Fibroblast of upper back skin (primary cell): ENCODE measurements at places on chromosomes 4 and X.

DNA sequence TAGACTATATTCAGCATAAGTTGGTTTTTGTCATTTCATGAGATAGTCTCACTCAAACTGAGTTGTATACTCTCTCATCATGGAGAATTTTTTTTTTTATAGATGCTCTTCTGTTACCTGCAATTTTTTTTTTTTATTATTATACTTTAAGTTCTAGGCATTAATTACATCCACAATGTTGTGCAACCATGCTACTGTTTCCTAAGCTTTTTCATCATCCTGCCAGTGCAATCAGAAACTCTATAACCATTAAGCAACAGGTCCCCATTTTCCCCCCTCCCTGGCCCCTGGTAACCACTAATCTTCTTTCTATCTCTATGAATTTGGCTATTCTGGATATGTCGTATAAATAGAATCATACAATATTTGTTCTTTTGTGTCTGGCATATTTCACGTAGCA is 321.6 kb downstream of the STIM2 start:
- no peak for DNase-seq

- no peak for DNase-seq
These were observed 38.2 kb downstream of the ZBTB49 start for GRCh38 chr4:4328206-4328605.

GRCh38 chrX:66017659-66018170 is 22.2 kb downstream of the VSIG4 start:
- no peak for DNase-seq

DNA sequence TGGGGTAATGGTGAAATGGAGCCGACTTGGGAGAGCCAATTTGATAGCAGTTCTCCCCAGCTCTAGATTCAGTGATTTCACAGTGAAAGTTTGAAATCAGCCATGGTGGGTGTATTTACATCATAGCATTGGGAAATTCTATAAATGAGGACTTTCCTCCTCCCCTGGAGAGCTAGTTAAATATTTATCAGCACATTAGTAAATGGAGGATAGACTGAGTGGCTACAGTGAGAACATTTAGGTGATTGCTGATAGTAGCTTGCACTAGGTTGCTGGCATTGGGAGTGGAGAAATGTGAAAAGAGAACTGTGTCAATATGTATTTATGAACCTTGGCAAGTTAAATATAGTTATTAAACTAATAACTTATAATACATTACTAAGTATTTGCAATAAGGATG is 347.3 kb downstream of the CCSER1 start:
- DNase-seq, result no peak

- no peak for DNase-seq
These were observed 20.7 kb upstream of the AR start for GRCh38 chrX:67523002-67523681.

GRCh38 chr4:89067417-89067816 is 10.4 kb upstream of the FAM13A start:
- no peak for DNase-seq

DNA sequence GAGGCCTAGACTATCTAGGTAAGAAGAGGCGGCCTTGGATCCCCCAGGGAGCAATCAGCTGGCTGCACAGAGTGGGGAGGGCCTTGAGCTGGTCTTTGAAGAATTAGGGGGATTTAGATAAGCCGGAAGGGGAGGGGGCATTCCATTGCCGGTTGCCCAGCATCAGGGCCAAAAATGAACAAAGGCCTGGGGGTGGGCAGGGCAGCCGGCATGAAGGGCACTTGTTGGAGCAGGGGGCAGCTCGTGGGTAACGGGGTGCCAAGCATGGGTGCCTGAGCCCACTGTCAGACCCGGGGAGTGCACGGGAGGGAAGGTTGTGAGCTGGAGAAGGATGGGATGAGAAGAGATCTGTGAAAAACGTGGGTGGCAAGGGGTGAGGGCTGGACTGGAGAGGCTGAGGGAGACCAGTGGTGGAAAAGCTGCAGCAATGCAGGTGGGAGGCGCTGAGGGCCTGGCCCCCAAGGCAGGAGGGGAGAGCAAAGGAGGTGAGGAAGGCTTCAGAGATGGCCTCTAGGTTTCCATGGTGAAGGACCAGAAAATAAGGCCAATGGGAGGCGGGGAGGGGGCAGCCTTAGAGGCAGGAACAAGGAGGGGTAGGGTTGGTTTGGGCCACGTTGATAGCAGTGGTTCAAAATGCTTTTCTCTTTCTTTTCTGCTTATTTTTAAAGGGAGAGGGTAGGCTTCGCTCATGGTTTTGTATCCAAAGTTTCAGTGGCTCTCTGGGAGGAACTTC is 8.6 kb downstream of the KLF3 start:
- DNase-seq, result no peak

- DNase-seq, result no peak
These were observed 15.3 kb downstream of the CPZ start for GRCh38 chr4:8607603-8608481.

DNA sequence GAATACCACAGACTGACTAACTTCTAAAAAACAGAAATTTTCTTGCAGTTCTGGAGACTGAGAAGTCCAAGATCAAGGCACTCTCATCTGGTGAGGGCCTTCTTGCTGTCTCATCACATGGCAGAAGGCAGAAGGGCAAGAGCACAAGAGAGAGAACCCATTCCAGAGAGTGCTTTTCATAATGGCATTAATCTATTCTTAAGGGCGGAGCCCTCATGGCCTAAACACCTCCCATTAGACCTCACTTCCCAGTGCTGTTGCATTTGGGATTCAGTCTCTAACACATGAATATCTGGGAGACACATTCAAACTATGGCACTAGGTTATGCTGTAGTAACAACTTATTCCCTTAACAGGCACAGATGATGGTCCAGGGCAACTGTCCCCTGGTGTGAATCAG is 37.1 kb upstream of the TLR2 start:
- no peak for DNase-seq

DNA sequence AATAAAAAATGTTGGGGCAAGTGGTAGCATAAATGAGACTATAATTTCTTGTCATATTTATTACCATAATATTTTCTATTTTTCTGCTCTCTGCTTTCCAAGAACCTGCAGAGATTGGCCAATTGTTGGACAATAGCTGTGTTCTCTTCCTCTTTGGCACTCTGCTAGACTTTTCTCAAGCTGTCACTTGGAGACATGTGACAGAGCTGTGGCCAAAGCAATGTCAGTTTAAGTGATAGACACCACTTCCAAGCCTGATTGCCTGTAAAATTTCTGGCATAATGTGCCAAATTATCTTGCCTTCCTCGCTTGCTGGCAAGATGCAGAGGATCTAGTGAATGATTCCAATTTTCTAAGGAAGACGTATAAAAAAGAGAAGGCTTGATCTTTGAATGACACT is 162.2 kb upstream of the NDST4 start:
- DNase-seq, result no peak

- no peak for DNase-seq
These were observed 69.3 kb upstream of the HMX1 start for GRCh38 chr4:8940792-8941491.

DNA sequence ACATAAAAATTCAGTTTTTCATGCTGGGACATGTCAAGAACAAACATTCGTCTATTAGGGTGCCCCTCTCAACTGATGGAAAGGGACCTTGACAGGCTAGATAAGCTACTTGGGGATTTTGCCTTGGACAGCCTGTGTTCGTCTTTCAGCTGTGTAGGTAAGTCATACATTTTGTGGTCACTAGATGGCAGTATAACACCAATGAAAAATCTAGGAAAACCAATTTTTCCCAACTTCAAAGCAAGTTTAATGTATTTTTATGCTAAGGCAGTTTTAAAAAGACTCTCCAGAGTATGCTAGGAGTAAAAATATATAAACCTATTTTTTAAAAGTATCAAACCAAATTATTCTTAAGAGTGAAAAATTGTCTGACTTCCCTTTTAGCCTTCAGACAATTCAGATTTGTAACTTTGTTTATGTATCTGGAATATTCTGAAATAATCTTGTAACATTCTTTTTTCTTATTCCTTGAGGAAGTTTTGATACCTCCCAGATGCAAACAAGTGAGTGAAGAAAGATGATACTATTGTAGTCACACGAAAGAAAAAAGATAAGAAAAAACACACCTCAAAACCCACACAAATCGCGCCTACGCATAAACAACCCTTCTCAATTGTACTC is 158.3 kb downstream of the CPE start:
- peak; percentile 53 for DNase-seq

GRCh38 chr4:13953083-13953482 is 325.6 kb upstream of the BOD1L1 start:
- no peak for DNase-seq

DNA sequence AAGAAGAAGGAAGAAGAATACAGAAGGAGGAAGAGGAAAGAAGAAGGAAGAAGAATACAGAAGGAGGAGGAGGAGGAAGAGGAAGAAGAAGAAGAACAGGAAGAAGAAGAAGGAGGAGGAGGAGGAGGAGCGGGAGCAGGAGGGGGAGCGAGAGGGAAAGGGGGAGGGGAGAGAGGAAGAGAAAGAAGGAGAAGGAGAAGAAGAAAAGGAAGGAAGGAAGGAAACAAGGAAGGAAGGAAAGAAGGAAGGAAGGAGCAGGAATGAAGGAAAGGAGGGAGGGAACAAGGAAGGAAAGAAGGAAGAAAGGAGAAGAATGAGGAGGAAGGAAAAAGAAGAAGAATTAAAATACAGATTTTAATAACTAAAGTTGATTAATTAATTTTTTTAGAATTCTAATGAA is 82.5 kb upstream of the PTPN13 start:
- DNase-seq, result no peak

DNA sequence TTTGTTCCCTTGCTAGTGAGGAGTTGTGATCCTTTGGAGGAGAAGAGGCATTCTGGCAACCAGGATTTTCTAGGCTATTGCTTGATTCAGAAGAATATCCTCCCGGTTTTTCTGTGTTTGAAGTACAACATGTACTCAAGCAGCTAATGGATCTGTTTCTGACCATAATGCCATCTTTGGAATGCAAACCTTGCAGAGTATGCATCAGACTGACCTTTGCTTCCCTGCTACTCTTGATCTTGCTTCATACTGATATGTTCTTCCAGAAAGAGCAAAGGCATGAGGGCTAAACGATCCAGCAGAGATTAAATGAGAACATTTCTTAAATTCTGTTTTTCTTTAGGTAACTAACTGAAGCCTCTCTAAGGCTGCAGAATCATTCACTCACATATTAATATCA is 265.4 kb upstream of the SLC7A11 start:
- peak; percentile 54 for DNase-seq

- DNase-seq, result peak; percentile 64
These were observed 2.4 kb downstream of the SPRY1 start for GRCh38 chr4:123398853-123399626.

GRCh38 chrX:126165401-126165720 is 728 bp downstream of the DCAF12L2 start:
- DNase-seq, result no peak

GRCh38 chr4:25654031-25654970 is 1.4 kb upstream of the SLC34A2 start:
- no peak for DNase-seq

DNA sequence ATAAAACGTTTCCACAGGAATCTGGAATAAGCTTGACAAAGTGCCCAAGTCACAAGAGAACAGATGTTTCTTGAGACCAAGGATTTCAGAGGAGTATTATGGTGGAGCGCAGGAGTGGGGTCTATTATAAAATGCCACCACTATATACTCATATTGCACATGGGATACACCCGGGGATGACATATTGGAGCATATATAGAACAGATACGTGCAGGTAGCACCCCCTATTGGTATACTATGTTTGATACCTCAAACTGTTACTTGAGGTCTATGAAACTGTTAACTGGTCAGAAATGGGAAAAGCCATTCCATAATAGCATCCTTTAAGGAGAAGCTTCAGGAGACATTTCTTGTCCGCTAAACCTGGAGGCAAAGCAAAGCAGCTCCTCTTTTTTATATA is 86.0 kb downstream of the PCYT1B start:
- DNase-seq, result peak; percentile 2

DNA sequence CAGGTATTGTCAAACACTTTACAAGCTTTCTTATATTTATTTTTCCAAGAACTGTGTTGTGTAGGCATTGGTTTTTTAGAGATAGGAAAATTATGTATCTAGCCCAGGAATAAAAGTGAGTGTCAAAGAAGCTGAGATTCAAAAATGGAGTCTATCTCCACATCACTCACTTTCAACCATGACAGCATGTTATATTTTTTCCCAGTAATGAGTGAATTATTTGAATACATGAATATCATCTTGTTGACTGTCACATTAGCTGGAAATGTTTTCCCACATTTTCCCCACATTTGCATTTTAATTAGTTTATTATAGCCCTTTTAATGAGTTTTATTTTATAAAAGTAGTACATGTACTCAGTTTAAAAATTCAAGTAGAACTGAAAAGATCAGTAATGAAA is 693.7 kb downstream of the PCDH18 start:
- no peak for DNase-seq

DNA sequence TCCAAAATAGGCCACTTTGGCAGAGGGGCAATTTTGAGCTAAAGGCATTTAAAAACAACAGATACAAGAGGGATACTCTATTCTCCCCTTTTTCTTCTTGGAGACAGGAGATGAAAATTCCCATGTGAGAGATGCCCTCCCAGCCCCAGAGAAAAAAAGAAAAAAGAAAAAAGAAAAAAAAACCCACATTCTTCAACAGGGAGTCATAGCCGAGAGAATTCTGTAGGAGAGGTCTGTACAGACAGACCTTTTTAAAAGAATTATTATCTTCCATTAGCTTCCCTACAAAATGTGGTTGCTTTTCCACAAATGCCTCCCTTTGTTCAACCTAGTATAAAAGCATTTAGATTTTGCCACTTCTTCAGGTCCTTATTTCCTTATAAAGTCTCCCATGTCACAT is 89.9 kb downstream of the SPCS3 start:
- peak; percentile 35 for DNase-seq

GRCh38 chrX:150919401-150919800 is 20.9 kb upstream of the CD99L2 start:
- DNase-seq, result no peak

GRCh38 chr4:94728056-94728766 is 29.5 kb upstream of the BMPR1B start:
- DNase-seq, result peak; percentile 40

GRCh38 chrX:108267557-108267956 is 170.7 kb downstream of the COL4A6 start:
- DNase-seq, result no peak

GRCh38 chr4:152825336-152825735 is 45.6 kb downstream of the ARFIP1 start:
- no peak for DNase-seq

- DNase-seq, result peak; percentile 98
These were observed 353.1 kb upstream of the BOD1L1 start for GRCh38 chr4:13980317-13981310.

DNA sequence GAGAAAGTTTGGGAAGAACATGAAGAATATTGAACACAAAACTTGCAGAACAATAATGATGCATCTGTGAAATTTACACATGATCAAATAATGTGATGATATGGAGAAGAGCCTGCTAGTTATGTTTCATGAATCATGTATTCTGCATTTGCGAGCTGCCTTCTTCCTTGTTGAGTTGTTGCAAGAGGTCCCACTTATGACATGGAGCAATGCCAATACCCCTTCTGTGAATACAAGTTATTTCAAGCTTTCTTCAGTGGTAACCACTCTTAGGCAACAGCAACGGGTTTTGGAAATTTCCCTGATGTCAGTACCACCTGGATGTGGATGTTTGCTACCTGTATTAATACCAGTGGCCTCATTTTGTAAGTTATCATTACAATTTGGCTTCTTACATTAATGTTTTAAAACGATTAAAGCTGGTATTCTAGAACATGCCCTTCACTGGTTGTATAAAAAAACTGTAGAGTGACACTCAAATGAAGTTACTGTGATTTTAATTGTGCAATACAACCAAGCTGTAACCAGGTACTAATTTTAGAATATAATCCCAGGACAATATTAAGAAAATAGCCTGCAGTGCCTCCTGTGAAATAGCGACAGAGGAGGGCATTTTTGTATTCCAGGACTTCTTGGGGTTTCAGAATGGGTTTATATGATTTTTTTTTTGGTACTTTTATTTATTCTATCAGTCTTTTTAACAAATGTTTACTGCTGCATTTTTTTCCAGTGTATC is 25.3 kb downstream of the IQCM start:
- peak; percentile 54 for DNase-seq
